ENCODE measurements at places on chromosomes 16 and 17.

GRCh38 chr17:7944326-7944725, 12.3 kb downstream of the CNTROB start:
- DNase-seq = no peak

DNA sequence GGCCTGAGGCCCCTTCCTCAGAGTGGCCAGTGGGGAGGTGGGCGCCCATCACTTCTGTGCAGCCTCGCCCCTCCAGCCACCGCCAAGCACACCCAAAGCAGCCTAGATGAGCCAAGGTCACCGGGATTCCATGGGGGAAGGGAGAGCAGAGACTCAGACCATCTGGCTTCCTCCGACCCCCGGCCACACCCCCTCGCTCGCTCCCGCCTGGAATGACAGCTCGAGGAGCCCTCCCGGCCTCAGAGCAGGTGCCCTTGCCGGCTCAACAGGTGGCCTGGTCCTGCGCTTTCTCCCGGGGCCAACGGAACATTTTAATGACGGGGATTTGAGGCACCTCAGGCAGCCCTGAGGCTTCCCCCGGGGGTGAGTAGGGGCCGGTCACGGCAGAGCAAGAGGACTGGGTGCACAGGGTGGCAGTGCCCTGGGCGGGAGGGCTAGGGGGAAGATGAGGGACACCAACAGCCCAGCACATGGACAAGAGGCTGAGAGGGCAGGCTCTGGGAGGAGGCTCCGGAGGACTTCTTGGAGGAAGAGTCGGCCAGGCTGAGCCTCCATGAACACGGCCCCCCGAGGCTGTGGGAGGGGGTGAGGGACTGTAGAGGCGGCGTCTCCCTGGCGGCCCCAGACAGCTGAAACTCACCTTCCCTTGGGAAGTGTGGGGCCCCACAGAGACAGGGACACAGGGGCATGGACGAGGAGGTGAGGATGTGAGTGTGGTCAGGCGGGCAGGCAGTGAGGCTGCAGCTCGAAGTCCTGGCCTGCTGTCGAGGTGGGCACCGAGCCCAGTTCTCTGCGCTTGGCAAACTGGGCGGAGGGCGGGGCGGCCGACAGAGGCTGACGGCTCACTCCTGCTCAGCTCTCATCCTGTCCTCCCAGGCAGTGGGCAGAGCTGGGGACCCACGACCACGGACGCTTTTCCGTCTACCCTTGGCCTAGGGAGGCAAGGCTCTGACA, 12.5 kb upstream of the C1QTNF8 start:
- DNase-seq = no peak

DNA sequence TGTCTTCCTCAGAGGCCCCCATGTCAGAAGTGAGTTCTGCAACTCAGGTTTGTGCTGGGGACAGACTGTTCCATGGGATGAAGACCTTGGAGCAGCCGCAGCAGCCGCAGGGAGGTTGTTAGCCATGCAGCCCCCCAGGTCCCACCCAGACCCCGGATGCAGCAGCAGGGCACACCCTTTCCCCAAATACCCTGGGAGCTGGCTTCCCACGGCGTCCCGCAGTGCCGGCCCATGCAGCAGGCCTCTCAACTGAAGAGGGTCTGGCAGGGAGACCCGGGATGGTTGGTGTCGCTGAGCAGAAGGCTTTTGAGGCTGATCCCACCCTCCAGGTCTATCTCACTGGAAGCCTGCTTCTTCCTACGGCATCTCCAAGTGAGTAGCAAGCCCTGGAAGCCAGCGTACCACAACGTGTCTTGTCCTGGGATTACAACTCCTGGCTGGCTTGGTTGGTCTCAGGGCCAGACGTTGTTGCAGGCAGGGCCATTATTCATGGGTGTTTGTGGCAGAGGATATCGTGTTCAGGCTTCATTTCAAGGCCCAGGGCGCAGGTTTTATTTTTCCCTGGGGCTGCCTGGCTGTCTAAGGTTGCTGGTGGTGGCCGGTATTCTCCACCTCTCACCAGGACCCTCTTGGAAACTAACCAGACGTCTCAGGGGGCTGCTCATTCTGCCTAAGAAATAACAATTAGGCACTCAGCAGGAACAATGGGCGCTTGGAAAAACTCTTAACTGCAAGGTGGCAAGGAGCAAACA, 223.2 kb downstream of the C16orf95 start:
- no peak for DNase-seq

DNA sequence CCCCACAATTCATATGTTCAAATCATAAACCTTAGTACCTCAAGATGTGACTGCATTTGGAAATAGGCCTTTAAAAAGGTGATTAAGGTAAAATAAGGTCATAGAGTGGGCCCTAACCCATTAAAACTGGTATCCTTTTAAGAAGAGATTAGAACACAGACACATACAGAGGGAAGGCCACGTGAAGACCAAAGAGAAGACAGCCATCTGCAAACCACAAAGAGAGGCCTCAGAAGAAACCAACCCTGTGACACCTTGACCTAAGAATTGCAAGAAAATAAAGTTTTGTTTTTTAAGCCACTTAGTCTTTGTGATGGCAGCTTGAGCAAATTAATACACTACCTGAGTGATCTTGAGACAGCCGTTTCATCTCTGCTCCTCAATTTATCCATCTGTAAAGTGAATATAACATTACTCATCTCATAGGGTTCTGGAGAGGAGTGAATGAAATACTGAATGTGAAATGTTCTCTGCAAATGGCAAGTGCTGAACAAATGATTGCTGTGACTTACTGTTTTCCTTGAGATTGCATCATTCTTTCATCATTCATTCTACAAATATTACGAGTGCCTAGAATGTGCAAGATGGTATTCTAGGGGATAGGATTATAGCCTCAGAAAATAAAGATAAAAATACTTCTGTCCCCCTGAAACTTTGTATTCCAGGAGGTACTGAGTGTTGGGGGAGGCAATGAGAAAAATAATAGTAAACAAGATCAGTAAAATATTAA, 222.0 kb upstream of the CDH13 start:
- no peak for DNase-seq

DNA sequence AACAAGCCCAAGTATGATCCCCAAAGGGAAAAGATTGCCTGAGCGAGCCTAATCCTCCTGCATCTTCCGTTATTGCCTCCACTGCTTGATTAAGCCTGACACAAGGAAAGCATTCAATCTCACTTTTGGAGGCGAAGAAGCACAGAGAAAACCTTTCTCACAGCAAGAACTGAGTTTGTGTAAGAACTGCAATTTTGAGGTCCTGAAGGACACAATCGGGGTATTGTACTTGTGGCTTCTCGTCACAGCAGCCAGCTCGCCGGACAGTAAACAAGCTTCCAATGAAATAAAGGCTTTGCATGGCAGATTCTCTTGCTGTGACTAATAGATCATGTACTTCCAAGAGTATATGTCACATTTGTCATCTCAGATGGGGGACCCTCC, 18.7 kb upstream of the FOXF1 start:
- no peak for DNase-seq

- no peak for DNase-seq
Observed at GRCh38 chr16:5882087-5882640, 784.6 kb upstream of the EEF2KMT start.

DNA sequence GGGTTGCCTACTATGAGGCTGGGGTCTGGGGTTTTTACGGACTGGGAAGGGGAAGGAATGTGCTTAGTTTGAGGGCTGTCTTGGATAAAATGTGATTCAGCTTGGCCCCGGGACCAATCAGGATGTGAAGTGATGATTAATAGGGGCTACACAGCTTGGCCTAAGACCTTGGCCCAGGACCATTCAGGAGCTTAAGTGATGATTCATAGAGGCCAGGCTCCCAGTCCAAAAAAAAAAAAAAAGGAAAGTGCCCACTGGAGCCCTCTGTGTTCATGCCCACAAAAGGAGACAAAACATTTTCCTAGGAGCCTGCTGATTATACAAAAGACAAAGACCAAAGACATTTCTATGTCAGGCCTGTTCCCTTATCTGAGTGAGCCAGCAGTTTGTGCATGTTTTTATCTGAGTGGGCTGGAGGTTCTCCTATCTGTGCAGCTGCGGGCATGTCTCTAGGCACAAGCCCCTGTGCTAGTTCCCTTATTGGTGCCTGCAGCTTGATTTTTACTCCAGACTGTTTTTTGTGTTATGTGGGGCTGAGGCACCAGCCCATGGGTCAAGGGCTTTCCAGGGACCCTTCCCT, 898.2 kb upstream of the GOT2 start:
- no peak for DNase-seq

- DNase-seq = no peak
Observed at GRCh38 chr17:36717088-36717487, 115.7 kb downstream of the MRM1 start.

GRCh38 chr16:1772362-1772907, at the start of gene EME2:
Gene EME2 (plus strand): TSS chr16:1772810. CDS start chr16:1773228, 418 bp downstream.
- no peak for DNase-seq

GRCh38 chr16:57724531-57724930, 11.0 kb upstream of the KATNB1 start:
- DNase-seq = no peak

- DNase-seq = no peak
Observed at GRCh38 chr17:57226793-57227192, 29.5 kb upstream of the MSI2 start.

DNA sequence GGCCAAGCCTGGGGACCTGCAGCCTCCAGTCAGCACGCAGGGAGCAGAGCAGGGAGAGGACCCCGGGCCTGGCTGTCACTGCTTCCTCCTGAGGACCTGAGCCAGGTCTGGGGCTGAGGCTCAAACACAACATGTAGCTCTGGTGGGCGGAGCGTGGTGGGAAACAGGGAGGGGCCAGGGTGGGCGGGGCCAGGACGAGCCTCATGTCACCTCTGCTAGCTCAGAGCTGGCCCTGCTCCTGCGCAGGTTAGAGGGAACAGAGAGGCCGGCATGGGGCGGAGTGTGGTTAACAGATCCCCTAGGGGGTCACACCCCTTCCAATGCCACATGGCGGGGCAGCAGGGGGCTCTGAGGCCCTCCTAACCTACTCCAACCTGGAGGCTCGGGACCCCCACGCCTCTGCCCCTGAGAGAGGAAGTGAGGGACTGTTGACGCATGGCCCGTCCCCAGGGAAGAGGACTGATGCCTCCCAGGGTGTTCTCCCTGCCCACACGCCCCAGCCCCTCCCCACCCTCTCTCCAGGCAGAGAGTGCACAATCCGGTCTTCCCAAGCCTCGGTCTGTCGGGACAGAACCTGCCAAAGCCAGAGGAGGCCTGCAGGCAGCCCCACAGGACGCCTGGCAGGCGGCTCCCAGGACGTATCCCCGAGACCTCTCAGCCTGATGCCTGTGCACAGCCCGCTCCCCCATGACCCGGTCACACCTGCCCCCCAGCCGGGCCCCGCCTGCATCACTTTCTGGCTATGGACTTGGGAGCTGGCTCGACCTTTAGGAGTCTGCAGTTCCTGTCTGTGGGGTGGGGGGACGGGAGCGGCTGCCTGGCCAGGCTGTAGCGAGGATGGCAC, 15.2 kb downstream of the PIEZO1 start:
- no peak for DNase-seq

GRCh38 chr17:77555741-77556291, 402.7 kb upstream of the TNRC6C start:
- DNase-seq = no peak

DNA sequence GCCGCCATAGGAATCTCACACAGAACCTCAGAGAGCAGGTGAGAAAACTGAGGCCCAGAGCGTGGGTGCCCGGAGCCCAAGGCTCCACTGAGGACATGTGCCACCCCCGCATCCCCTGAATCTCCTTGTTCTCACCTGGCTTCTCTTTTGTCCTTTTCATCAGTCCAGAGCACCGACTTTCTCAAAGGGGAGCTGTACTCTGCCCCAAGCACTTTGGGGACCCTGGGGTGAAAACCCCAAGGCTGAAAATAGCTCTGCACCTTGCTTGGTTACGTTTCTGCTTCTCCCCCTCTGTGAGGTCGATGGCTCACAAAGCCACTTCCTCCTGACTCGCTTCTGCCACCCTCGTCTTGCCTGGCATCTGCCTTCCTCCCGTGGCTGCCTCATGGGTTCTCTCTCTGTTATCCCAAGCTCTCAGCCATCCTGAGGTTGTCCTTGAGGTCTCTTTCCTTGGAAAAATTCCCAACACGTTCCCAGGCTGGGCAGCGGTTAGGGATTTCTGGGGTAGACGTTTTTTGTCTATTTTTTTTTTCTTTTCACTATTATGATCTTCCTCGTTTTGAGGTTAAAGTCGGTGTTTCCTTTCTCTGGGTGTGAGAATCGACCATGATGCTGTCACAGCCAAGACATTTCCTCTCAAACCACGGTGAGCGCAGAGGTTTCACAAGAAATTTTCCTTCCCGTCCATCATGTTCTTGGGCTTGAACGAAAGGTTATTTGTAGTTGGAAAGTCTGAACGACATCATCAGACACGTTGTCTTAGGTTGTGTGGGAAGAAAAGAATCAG, 37.2 kb downstream of the IRF8 start:
- DNase-seq = peak; percentile 65

- DNase-seq = no peak
Observed at GRCh38 chr17:67491009-67491680, 114.1 kb downstream of the PITPNC1 start.

- peak; percentile 53 for DNase-seq
Observed at GRCh38 chr17:33964344-33964979, 290.6 kb upstream of the CCL2 start.

DNA sequence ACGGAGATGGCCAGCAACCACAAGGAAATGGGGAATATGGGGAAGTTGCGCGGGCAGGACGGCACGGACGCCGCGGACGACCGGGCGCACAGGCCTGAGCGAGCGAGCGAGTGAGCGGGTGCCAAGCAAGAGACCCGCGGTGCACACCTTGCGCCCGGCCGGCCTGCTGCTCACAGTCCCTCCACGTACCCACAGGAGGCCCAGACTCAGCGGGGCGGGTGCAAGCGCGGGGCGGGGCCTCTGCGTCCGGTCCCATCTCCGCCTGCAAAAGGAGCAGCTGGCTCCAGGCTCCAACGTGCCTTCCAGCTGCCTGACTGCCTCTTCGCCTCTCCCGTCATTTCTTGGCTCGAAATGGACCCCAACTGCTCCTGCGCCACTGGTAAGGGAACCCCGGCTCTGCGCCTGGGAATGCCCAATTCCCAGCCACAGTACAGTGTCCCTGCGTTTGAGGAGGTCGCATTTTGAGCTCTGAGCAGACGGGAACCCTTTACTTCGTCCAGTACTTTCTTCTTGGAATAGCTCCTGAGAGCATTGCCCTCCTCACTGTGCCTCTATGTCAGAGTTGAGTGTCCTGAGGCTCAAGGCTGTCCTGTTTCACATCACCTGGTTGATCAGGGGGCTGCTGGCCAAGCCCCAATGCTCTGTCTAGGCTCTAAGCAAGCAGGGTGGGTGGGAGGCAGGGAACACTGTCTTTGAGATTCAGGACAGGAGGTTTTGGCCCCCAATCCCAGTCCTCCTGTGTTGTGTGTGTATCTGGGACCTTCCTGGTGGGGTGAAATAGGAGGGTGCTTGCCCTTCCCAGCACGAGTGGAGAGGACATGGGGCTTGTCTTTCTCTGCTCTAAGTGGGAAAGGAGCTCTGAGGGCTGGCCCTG, 8.1 kb upstream of the MT1E start:
- DNase-seq = no peak

- DNase-seq = no peak
Observed at GRCh38 chr16:90078579-90078895, 1.4 kb upstream of the PRDM7 start.

- DNase-seq = no peak
Observed at GRCh38 chr17:29567554-29568330, 759 bp upstream of the TP53I13 start.

All from GM18507 (cell line).